Amygdala (tissue), 56 donors: ENCODE measurements at places on chromosomes 6 and 20.

DNA sequence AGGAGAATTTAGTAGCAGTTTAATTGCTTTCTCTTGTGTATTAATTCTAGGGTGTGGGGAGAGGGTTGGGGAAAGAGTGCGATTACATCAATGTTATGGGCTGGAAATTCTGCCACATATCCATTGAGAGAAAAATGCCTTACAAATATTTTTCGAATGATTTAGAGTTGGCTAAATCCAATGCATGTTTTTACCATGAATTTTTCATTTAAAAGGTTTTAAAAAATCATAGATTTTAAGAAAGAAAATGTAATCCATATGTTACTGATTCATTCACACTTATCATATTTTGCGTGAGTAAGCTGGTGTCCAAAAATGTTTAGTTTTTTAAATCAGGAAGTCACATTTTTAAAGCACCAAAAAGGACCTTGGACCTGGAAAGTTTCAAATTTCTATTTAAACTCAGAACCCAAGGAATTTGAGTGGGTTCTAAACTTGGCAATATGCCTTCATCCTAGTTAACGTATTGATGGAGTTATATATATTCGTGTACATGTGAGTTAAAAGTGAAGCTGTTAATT lies 627.4 kb upstream of the CITED2 start:
- DNase-seq = no peak

- no peak for DNase-seq
Observed at GRCh38 chr6:88662163-88662580, 301.2 kb downstream of the RNGTT start.

DNA sequence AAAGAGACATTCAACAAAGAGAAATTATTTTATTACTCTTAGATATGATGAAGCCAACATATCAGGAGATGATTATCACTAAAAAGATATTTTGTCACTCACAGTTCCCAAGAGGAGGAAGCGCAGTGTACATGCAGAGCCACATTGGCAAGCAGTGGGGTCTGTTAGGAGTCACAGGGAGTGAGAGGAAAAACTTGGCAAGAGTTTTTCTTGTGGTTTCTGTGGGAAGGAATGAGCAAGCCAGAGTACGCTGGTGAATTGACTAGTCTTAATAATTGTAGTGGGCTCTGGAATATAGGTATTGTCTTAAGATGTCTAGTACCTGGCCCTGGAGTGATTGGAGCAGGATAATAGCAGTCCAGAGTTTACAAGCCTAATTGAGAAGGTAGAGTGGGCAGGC lies 1095.2 kb downstream of the GRIK2 start:
- no peak for DNase-seq

DNA sequence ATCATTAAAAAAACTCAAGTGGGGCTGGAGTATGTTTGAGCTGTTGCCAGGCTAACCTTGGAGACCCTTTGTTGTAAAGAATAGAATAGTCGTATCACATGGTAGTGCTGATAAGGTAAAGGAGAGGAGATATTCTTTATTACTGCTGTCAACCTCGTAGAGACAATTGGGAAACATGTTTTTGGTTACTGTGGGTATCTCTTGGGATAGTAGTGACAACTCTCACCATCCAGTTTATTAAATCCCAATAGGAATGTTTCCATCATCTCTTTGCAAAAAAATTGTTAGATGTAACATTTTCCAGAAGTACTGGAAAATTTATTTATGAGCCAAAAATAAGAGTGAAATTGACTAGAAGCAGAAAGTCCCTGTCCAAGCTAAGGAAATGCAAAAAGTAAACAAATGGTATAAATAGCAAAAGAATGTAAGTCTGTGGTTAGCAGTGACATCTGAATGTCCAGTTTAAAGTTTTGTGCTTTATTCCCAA lies 829.3 kb upstream of the CITED2 start:
- DNase-seq = no peak

DNA sequence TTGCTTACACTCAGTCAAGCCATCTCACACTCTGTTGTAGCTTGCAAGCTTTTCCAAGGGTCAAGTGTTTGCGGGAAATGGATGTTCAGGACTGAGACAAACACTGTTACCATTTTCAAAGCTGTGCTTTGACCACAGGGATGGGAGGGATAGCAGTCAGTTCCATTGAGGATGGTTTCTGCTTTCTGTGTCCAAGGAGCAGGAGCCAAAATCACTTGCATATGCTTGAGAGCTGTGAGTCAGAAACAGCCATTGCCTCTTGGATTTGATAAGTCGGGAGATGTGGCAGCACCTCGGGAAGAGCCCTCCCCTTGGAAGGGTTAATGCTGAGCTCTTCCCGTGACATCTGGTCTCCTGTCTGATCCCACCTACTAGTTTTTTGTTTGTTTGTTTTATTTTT lies 85.2 kb downstream of the TCP11 start:
- no peak for DNase-seq

DNA sequence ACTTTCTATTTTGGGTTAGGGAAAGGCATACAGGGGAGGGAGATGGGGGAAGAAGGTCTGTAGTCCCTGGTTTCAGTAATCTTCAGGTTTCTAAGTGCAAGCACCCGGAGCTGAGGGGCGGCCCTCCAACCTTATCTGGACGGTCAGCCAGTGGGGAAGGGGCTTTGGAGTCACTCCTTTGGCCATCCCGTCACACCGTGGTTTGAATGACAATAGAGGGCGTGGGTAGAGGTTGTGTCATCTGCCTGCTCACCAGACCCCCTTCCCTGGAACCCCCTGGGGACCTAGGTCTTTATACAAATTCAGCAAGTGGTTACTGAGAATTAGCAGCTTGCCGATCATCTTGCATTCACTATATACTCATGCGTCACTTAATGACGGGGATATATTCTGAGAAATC lies 29.1 kb downstream of the STK35 start:
- no peak for DNase-seq

- DNase-seq = no peak
Observed at GRCh38 chr6:153790048-153790447, 249.0 kb upstream of the OPRM1 start.

DNA sequence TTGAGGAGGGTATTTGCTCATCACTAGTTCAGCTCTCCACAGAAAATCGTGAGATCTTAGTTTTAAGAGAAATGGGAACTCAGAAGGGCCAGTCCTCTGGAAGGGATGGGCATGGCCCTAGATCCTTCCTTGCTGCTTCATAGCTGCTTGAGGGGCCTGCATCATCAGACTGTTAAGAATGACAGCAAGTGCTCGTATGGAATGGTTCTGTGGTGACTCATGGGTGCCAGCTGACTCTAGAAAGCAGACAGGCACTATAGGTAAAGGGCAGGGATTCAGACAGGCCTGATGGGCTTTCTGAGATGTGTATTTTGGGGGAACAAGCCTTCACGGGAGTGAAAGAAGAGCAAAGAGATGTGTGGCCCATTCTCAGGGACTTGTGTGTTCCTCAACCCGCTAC lies 90.8 kb downstream of the MYLK4 start:
- no peak for DNase-seq

DNA sequence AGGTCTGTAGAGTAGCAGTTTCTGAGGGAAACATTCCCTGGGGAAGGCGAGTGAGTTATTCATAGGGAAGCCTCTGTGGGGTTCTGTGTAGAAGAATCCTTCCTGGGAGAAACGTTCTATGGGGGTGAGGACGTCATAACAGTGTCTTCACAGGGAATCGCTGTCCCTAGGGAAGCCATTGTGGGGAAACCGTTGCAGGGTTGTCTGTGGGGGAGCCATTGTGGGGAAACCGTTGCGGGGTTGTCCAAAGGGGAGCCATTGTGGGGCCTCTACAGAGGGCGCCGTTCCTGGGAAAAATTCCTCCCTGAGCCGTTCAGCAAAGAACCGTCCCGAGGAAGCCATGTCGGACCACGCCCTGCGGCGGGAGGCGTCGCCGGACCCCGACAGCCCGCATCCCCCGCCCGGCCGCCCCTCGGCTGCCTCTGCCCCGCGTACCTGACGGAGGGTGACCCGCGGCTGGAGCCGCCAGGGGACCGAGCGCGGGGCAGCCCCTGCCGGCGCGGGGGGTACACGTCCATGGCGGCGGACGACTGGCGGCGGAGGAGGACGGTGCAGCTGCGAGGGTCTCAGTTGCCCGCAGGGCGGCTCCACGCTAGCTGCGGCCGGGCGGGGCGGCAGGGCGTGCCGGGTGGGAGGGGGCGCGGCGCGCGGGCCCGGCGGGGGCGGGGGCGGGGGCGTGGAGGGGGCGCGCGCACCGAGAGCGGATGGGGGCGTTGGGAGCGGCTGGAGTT lies at the start of gene DNAAF9:
DNAAF9 (minus strand) TSS at position 630 of the 731 bp plus-strand sequence; CDS start at position 518, 112 bp downstream.
- peak; percentile 47 for DNase-seq

DNA sequence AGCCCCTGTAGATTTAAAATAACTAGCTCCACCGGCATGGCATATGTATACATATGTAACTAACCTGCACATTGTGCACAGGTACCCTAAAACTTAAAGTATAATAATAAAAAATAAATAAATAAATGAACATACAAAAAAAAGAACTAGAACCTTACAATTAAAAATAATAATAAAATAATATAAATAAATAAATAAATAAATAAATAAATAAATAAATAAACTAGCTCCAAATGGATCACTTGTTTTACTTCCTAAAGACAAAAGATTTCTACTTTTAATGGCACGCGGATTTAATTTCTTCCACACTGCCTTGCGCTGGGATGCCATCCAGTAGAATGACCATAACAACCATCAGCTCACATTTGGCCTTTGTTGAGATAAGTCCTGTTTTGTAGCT lies 141.0 kb upstream of the NRSN1 start:
- DNase-seq = no peak

GRCh38 chr6:56595490-56596122 lies 47.1 kb downstream of the DST start:
- peak; percentile 39 for DNase-seq

DNA sequence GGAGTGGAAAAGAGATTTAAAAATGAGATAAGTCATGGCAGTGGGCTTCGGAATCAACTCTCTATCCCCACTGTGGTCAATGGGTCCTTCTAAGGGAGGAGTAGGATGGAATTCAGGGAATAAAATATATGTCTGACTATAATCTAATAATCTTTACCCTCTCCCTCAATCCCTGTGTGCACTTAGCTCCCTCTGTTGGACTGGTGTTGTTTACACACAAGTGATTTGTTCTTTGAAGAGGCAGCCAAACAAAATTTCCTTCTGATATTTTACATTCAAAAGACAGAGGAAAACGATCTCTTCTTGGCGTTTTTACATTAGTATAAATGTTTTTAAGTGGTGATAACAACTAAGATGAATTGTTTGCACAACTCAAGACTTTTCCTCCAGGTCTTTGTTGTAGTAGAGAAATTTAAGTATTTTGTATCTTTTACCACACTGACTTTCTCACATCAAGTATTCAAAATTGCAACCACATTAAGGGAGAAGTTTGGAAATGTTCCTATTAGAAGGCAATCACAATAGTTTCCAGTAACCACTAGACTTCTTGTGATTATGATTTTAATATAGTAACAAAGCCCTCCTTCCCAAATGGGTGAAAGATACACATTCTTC lies 317.8 kb downstream of the CENPW start:
- no peak for DNase-seq

DNA sequence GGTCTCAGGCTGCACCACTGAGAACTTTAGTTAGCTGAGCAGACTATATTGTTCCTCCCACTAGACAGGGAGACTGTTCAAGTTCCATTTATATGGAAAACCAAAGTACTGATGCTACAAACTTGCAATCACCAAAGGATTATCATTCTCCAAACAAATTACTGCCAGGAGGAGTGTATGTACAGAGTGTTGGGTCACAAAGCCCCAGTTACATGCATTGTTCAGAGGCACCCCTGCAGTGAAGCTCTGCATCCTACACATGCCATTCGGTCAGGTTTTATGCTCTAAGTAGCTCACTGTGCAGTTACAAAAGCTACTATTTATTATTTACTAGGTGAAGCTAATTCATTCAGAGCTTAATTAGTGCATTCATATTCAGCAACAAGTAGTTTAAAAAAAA lies 75.8 kb downstream of the SMLR1 start:
- DNase-seq = no peak

DNA sequence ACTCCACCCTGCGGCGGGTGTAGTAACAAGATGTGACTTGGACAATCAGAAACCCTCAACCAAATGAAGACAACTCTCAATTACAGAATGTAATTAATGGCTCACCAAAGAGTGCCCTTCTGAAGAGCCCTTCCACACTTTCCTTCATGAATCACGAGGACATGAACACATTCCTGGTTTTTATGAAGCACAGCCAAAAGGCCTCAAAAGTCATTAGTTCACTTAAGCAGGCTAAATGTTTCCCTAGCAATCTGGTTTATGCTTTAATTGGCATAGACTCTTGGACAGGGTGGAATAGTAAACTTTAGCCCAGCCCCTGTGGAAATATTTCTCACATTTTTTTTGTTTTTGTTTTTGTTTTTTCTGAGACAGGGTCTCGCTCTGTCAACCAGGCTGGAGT lies 20.5 kb downstream of the CPNE5 start:
- DNase-seq = no peak

GRCh38 chr20:5402903-5403531 lies 86.3 kb upstream of the PROKR2 start:
- no peak for DNase-seq

DNA sequence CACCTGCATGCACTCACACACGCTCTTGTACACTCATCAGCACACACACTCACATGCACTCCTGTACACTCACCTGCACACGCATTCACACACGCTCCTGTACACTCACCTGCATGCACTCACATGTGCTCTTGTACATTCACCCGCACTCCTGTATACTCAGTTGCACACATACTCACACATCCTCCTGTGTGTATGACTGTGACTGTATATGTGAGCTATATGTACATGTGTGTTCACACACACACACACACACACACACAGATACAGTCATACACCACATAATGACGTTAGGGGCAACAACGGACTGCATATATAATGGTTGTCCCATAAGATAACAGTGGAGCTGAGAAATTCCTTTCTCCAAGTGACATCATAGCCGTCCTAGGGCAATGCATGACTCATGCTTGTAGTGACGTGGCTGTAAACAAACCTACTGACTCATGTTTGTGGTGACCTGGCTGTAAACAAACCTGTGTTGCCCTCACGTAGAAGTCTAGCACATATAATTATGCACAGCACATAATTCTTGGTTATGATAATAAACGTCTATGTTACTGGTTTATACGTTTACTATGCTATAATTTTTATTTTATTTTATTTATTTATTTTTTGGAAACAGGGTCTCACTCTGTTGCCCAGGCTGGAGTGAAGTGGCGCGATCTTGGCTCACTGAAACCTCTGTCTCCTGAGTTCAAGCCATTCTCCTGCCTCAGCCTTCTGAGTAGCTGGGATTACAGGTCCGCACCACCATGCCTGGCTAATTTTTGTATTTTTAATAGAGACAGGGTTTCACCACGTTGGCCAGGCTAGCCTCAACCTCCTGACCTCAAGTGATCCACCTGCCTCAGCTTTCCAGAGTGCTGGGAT lies 22.8 kb upstream of the TAF4 start:
- no peak for DNase-seq
